ENCODE measurements at places on chromosomes 13 and 19.

DNA sequence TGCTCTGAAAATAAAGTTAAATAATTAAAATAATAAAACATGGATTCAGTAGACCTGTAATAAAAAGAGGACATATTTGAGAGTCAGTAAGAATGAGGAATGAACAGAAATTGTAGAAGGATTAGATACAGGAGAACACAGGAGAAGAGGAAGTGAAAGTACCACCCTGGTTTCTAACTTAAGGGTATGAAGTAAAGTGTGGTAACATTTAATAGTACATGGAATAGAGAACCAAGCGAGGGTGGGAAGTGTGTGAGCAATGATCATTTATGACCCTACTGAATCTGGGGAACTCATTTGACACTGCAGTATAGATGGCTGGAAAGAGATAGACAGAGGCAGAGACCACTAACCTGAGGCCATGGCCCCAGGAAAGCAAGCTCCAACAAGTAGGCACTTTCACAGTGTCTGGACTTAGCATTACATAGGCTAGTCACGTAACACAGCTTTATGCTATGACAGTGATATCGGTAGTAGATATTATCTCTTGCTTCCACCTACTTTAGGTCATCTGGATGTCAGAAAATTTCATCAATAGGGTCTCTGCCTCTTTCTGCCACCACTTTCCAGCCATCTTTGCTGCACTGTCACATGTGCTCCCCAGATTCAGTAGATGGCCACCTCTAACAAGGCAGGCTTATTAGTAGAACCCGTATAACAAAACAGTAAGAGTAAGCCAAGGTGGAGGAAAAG, 633.9 kb upstream of the MIR17HG start:
- DNase-seq, result no peak

DNA sequence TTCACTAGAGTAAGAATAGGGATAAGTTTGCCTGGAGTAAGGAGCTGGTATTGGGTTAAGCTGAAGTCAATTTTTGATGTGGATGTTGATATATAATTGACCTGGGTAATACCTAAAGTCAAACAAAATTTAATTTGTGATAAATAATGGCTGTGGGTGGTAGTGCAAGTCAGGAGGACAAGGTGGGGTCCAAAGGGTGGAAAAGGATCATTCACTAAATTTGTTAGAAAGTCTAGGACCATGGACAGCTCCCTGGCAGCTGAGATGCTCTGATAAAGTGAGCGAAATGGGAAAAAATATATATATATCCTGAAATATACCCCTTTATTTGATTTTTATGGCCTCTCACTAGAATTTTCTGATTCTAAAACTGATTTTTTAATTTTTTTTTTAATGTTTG, 463.5 kb downstream of the GPC6 start:
- DNase-seq, result no peak

DNA sequence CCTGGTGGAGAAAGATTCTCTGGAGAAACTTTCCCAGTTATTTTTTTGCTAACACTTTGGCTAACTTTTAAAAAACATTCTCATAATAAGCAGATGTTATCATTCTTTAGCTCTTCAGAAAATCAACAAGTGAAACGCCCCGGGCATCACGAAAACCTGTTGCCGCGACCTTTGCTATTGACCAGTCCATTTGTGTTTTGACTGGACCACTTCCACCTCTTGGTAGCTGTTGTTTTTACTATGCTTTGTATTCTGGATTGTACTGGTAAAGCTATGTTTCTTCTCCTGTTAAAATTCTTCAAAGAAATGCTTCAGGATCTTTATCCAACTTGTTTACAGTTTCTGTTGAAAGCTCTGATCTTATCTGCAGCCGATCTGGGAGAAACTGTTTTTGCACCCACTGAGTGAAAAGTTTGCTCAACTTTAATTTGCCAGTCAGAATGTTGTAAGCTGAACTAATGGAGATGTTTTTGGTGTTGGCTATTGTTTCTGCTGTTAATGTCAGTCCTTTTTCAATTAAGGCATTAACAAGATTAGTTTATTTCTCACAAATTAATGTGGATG, 23.3 kb downstream of the UFM1 start:
- DNase-seq, result no peak

- DNase-seq, result no peak
Measured at GRCh38 chr13:32362574-32362973, 47.3 kb downstream of the BRCA2 start.

DNA sequence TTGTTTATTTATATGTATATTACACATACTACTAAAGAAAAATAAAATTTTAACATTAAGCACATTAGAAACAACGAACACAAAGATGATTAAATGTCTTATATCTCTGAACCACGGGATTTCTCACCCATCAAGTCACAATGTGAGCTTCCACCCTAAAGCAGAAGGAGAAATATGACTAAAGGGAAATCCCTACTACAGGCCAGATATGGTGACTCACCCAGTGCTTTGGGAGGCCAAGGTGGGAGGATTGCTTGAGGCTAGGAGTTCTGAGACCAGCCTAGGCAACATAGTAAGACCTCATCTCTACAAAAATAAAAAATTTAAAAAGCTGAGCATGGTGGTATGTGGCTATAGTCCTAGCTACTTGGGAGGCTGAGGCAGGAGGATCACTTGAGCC, 24.6 kb downstream of the DCT start:
- no peak for DNase-seq

GRCh38 chr13:37481011-37481884, 117.3 kb downstream of the POSTN start:
- no peak for DNase-seq

- DNase-seq, result no peak
Measured at GRCh38 chr13:27211771-27212364, 39.5 kb upstream of the RPL21 start.

DNA sequence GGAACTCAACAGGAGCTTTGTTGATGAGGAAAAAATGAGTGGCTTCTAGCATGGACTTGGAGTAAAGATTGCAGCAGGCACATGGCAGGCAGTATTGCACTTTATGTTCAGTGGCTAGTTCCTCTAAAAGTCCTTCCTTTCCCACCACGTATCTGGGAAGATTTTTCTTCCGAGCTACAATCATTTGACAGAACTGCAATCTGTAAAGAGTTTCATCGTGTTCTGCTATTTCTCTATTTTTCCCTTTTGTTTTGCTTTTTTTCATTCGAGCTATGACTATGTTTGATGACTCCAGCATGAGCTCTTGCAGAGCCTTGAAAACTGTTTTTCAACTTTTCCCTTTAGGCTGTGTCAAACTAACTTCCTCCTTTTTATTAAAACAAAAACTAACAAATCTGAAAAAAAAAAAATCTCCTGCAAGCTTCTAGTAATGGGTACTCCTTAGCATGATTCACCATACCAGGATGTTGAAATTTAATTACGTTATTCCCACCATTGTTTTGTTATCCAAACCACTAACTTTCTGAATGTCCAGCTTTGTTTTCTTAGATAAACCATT, 12.3 kb downstream of the CLDN10 start:
- no peak for DNase-seq

DNA sequence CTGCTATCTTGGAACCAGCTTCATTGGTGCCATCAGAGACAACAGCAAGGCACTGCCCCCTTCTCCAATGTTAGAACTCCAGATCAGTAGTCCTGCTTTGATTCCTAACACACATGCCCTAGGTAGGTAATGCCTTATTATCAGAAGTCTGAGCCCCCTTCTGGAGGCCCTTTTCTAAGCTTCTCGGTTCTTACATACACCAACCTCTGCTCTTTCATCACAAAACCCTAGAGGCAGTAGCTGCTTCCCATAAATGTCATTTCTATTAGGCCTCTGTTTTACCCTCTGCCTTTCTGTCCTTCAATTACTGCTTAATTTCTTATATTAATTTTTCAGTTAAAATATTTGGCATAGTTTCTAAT, 65.3 kb upstream of the KLHL1 start:
- no peak for DNase-seq

- DNase-seq, result no peak
Measured at GRCh38 chr13:111853721-111854120, 213.2 kb upstream of the SOX1 start.
